Stimulated activated naive CD8-positive, alpha-beta T cell treated with anti-CD3 and anti-CD28 coated beads, Interleukin-15, Interleukin-2, amounts not matched to agents 100 U/mL and 50 U/mL, for 24 hours (primary cell): ENCODE measurements at places on chromosomes 16 and 17.

DNA sequence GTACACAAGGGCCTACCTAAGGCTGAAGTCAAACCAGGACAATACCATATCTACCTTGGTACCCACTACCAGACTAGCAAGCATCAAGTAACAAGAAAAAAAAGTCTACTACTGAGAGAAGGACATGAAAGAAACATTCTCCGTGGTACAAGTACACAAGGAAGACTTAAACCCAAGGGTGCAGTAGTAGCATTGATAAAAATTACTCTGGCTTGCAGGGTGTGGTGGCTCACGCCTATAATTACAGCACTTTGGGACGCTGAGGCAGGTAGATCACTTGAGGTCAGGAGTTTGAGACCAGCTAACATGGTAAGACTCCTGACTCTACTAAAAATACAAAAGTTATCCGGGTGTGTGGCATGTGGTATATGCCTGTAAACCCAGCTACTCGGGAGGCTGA, 386.5 kb upstream of the PMFBP1 start:
- no peak for DNase-seq

DNA sequence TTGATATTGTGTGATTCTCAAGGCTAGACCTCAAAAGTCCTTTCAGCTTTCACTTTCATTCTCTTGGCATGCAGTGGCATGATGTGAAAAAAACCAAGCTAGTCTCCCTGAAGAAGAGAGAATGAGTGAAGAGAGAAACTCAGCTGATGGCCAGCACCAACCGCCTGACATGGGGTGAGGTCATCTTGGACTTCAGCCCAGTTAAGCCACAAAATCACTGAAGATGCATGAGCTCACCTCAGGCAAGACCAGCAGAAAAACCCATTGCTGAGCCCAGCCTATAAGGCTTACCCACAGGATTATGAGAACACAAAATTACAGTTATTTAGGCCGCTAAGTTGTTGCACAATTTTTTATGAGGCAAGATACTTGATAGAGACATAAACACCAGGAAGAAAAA, 496.5 kb downstream of the TOX3 start:
- DNase-seq, result no peak

DNA sequence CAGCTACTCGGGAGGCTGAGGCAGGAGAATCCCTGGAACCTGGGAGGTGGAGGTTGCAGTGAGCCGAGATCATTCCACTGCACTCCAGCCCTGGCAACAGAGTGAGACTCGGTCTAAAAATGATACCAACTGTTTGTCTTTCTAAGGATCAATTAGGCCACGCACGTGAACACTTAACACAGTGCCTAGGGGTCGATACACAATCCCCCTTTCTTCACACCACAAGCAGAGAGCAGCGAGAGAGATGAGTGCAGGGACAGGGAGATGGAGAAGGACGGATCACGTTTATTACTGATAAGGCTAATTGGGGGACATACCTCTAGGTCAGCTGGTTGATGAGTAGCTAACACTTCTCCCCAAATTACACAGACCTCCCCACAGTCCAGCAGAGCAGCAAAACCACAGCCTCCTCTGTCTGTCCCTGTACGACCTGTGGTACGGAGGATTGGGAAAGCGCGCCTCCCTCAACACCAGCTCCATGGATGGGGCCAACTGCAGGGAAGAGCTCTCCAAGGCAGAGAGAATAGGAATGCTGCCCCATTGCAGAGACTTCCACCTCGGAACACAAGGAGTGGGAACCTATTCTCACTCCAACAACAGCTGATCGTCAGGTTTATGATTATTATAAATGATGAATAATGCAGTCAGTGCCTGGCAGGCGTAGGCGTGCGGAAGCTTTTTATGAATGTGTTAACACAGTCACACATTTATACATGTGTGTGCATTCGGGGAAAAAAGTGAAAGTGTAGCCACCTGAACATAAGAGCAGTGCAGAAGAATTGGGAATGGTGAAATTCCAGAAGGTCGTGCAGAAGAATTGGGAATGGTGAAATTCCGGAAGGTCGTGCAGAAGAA, 155.1 kb downstream of the C16orf95 start:
- no peak for DNase-seq

GRCh38 chr16:50791522-50791921, 49.6 kb downstream of the CYLD start:
- DNase-seq, result no peak

DNA sequence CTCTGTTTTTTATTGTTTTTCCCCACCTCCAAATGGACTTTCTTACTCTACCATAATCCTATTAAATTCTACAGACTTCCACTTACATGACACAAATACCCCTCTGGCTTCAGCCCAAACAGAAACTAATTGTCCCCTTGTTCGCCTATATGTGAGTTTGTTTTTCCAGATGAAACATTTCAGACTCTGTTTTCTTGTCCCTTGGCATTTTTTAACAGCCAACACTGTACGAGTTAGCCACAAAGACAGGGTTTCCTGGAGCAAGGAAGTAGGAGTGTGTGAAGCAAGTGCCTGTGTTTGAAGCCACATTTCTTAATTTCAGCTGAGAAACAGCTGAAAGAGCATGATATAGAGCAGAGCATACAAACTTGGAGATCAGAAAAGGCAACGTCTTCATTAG, 382.2 kb upstream of the CDH5 start:
- no peak for DNase-seq

GRCh38 chr17:71855010-71855409, 265.8 kb upstream of the SOX9 start:
- no peak for DNase-seq

DNA sequence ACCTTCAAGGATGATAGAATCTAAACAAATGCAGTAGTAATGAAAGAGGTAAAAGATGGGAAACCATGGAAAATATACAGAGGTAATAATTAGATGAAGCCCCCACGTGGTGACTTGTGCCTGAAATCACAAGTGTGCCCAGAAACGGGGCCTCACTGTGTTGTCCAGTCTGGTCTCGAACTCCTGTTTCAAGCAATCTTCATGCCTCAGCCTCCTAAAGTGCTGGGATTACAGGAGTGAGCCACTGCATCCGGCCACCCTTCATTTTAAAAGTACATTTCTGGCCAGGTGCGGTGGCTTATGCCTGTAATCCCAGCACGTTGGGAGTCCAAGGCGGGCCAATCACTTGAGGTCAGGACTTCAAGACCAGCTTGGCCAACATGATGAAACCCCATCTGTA, 14.2 kb upstream of the PRR14 start:
- DNase-seq, result no peak

DNA sequence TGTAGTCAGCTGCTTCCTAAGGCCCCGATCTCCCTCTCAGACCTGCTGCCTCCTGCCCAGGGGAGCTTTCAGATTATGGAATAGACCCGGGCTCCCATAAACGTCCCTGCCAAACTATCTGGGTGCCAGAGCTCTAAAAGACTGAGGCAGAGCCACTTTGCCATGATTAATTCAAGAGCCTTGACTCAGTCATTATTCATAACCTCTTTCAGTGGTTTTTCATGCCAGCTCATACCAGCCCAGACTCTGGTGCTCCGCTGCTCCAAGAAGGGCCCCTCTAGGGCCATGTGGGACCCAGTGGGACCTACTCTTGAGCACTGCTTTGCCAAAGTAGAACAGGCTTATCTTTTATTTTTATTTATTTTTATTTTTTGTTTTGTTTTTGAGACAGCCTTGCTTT, 23.9 kb downstream of the DNAI2 start:
- peak; percentile 58 for DNase-seq

GRCh38 chr16:68617734-68618133, 27.4 kb upstream of the CDH3 start:
- DNase-seq, result no peak

- no peak for DNase-seq
These were observed 8.5 kb upstream of the RAI1 start for GRCh38 chr17:17672453-17673368.

- DNase-seq, result no peak
These were observed 27.2 kb upstream of the HYDIN start for GRCh38 chr16:71257768-71258167.

DNA sequence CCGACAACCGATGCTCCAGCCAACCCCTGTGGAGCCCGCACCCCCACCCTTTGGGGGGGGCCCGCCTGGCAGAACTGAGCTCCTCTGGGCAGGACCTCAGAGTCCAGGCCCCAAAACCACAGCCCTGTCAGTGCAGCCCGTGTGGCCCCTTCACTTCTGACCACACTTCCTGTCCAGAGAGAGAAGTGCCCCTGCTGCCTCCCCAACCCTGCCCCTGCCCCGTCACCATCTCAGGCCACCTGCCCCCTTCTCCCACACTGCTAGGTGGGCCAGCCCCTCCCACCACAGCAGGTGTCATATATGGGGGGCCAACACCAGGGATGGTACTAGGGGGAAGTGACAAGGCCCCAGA, 17.9 kb downstream of the NGFR start:
- no peak for DNase-seq

DNA sequence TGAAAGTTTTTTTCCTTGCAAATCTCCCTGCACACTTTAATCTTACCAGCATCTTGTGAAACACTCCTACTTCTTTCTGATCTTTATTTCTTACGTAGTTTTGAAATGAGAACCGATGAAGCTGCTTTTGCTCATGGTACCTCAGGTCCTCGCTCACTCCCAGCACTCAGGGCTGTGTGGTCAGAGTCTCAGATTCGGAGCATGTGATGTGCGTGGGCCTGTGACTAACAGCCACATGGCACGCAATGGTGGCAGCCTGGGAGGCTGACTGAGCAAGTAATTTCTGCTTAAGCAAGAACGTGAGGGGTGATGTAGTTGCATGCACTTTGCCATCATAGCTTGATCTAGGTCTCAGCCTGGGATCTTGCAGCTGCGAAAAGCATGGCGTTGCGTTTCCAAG, 624.3 kb downstream of the MAF start:
- no peak for DNase-seq

GRCh38 chr17:12646761-12647422, 18.8 kb upstream of the MYOCD start:
- DNase-seq, result no peak

GRCh38 chr17:72671016-72671415, 421.5 kb downstream of the SLC39A11 start:
- DNase-seq, result no peak

- DNase-seq, result no peak
These were observed 746 bp downstream of the HS3ST2 start for GRCh38 chr16:22814711-22815105.

DNA sequence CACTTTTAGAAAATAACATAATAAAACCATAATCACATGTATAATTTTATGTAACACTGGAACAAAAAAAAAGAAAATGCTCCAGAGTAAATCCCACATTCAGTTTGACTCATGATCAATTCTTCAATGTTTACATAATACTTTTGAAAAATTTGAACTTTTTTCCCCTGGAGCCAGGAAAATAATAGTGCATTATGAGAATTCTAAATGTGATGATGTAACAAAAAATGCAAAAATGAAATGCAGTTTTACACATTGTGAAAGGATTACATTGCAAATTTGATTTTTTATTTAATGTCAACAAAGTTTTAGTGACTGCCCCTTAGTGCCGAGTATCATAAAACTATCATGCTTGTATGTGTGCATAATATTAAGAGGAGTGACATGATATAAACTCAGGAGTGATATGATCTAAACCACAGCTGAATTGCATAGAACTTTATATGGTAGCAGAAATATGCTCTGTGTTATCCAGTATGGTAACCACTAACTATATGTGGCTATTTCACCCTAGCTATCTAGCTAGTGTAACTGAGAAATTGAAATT, 238.2 kb downstream of the CDH8 start:
- DNase-seq, result no peak

- DNase-seq, result no peak
These were observed 404.6 kb downstream of the MAF start for GRCh38 chr16:79195938-79196337.

GRCh38 chr16:84729716-84730320, 30.0 kb downstream of the USP10 start:
- DNase-seq, result no peak

DNA sequence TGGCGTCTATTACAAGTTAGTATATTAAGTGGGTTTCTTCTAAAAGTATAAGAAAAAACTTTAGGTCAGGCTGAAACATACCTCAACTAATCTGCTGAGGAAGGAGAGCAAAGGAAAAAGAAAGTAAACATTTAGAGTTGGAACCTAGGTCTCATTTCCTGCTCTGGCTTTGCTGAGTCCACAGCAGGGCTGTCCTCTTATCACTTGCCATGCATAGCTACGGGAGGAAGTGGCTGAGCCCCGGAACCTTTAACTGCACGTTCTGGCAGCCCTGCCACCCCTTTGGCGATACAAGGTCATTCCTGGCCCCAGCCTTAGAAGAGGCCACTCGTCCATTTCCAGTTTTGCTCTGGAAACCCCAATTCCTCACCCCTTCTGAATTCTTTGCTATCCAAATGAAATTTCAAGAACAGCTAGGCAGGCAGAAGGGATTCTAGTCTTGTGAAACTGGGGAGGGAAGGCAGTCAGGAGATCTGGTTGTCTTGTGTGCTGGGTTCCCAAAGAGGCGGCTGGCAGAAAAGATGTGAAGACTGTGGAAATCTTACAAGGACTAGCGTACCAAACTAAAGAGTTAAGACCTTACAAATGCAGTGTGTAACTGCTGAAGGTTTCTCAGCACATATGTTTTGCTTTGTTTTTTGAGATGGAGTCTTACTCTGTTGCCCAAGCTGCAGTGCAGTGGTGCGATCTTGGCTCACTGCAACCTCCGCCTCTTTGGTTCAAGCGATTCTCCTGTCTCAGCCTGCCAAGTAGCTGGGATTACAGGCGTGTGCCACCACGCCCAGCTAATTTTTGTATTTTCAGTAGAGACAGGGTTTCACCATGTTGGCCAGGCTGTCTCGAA, 19.1 kb downstream of the WIPI1 start:
- peak; percentile 49 for DNase-seq
